Activated CD8-positive, alpha-beta T cell treated with anti-CD3 and anti-CD28 coated beads for 36 hours (primary cell): ENCODE measurements at places on chromosomes 16 and 17. TPM values are rescaled to one million over a fixed set of nuclear protein-coding genes. Genes with fewer than 3 reads are reported as not detected.

The MVD gene
- total RNA-seq, result 89.9 TPM

The ALOX15B gene
- total RNA-seq, result 0.16 TPM

The NRN1L gene
- 0.83 TPM for total RNA-seq

DNA sequence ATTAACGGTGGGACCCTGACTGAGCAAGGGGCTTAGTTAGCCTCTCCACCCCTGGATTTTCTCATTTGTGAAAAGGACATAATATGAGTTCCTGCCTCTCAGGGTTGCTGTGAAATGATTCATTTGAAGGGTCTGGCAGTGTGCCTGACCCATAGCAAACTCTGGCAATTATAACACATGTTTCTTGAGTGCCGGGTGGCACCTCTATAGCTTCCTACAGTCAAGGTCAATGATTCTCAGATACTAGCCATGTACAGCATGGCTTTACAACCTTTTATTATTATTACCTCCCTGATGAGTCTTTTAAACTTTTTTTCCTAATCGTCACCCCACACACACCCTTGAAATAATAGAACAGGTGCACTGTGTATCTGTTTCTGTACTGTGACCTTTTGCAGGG is 42.1 kb downstream of the TMEM114 start:
- no peak overlapping the region for H3K4me3 ChIP-seq
- H3K27me3 ChIP-seq, result peaks cover 18% of the 10 kb centered on the region
- H3K27ac ChIP-seq, result no peak overlapping the region
- no peaks in the 10 kb centered on the region for H3K4me1 ChIP-seq

DNA sequence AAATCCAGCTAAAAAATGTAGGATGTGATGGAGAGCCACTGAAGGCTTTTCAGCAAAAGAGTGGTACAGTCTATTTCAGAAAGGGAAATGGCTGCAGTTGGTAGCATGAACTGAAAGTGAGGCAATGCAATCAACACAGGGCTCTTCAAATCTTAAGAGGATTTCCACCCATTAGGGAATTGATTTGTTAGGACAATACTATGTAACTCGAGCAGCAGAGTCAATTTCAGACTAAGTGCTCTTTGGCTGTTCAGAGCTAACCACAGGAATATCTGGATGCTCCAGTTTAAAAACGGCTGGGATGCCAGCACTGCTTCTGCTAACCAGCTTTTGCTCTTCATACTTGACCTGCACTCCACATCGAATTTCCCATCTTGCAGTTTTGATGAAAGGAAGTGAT is 24.6 kb downstream of the CACNG1 start:
- DNase-seq, result no peak
- H3K4me3 ChIP-seq, result no peak overlapping the region
- H3K36me3 ChIP-seq, result peaks cover 6% of the 10 kb centered on the region
- no peaks in the 10 kb centered on the region for H3K27me3 ChIP-seq

DNA sequence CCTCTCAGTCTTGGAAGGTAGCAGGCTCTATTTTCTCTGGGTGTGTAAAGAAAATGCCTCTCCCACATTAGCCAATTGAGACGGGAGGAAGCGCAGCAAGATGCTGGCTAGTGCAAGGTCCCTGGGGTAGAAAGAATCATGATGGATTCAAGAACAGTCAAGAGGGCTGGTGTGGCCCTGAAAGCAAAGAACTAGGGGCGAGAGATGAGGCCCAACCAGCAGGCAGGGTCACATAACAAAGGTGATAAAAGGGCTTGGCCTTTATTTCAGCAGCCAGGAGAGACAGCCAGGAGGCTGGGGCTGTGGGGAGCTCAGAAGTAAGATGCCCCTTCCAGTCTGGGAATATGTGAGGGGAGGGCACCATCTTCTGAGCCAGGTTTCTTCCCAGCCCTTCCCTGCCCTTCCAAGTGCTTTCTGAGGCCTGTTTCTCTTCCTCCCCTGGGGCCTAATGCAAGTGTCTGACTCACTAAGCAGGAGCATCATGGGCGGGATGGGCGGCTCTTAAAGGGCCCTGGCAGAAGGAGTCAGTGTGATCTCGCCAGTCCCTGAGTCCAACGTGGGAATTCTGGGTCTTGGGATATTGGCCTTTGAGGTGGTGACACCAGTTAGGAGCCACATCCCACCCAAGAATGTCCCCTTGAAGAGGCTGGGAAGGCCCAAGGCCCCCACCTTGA is 3.9 kb upstream of the NLRC5 start:
- H3K4me1 ChIP-seq, result peaks cover 71% of the 10 kb centered on the region
- H3K4me3 ChIP-seq, result peak overlapping the region; percentile 97

DNA sequence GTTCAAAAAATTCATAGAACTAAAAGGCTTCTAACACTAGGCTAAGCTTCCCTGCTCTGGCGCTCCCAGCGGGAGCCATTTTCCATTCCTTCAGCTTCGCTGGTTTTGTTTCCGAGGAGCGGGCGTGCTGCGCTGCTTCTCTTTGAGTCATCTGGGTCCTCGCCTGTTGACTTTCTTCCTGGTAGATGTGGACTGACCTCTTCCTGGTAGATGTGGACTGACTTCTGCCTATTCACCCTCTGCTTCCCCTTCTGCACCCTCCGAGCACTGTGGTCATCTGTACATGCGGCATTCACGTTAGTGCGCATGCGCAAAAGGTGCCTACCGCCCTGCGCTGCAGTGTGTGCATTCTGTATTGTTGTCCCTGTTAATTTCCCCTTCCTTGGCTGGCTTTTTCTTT is 40.8 kb upstream of the SEC14L1 start:
- H3K4me1 ChIP-seq, result peaks cover 39% of the 10 kb centered on the region
- no peak overlapping the region for H3K27ac ChIP-seq
- DNase-seq, result no peak
- no peak overlapping the region for H3K4me3 ChIP-seq
- H3K36me3 ChIP-seq, result peaks cover 44% of the 10 kb centered on the region
